Activated naive CD4-positive, alpha-beta T cell treated with anti-CD3 and anti-CD28 coated beads, Interleukin-2, amount 50 U/mL, for 16 hours (primary cell): ENCODE measurements at places on chromosomes 1 and 21.

DNA sequence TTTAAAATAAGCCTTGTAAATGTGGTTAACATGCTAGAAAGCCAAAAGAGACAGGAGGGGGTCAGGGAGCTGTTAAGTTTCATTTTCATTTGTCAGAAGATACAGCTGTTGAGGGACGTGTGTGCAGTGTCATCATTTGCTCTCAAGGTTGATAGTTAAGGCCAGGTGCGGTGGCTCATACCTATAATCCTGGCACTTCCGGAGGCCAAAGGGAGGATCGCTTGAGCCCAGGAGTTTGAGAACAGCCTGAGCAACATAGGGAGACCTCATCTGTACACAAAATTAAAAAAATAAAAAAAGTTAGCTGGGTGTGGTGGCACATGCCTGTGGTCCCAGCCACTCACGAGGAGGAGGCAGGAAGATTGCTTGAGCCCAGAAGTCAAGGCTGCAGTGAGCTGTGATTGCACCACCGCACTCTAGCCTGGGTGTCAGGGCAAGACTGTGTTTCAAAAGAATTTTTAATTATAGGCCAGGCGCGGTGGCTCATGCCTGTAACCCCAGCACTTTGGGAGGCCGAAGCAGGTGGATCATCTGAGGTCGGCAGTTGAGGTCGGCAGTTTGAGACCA, 22.7 kb downstream of the ZBTB8OS start:
- DNase-seq: no peak

GRCh38 chr1:187948170-187948794, 1119.5 kb downstream of the PLA2G4A start:
- DNase-seq: no peak

DNA sequence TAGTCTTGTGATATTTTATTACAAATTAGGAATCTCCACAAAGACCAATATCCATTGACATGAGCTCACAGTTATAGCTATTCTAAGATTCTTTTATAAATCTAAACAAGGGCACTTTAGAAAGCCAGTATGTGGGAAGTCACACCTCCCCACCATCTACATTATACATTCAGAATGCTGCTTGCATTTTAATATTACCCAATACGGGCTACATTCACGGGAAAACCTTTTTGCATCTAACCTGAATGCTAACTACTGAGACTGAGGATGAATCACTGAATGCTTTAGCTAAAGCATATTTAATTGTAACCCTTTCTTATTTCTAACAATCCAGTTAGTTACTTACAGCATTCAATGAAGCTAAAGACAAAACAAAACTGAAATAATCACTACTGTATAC, 53.1 kb downstream of the PCSK9 start:
- DNase-seq: no peak

DNA sequence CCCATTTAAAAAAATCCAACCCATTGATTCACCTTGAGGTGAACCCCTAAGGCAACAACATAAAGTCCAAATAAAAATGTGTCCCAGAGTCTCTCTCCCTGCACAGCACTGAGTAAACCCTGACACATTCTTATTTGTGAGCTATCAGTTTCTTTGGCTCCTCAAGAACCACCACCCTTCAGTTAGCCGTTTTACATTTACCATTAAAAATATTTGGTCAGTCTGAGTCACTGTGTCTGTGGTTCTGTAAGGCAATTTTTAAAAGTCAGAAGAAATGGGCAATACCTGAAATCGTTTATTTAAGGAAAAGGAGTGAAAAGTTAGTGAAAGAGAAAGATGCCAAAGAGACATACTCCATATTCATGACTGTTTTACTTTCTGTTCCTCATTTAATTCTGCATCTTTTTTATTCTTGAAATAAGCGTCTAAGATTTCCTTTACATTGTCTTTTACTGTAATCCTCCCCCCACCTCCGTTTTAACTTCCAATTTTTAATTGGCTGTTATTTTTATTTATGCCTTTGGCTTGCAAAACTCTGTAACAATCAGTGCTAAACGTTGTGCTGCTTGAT, 91.7 kb upstream of the IVNS1ABP start:
- DNase-seq: no peak

GRCh38 chr1:9078015-9078751, 8.7 kb upstream of the SLC2A5 start:
- no peak for DNase-seq

GRCh38 chr1:209485167-209485566, 98.3 kb upstream of the CAMK1G start:
- no peak for DNase-seq

GRCh38 chr1:154434346-154435085, 29.4 kb downstream of the IL6R start:
- DNase-seq: no peak

DNA sequence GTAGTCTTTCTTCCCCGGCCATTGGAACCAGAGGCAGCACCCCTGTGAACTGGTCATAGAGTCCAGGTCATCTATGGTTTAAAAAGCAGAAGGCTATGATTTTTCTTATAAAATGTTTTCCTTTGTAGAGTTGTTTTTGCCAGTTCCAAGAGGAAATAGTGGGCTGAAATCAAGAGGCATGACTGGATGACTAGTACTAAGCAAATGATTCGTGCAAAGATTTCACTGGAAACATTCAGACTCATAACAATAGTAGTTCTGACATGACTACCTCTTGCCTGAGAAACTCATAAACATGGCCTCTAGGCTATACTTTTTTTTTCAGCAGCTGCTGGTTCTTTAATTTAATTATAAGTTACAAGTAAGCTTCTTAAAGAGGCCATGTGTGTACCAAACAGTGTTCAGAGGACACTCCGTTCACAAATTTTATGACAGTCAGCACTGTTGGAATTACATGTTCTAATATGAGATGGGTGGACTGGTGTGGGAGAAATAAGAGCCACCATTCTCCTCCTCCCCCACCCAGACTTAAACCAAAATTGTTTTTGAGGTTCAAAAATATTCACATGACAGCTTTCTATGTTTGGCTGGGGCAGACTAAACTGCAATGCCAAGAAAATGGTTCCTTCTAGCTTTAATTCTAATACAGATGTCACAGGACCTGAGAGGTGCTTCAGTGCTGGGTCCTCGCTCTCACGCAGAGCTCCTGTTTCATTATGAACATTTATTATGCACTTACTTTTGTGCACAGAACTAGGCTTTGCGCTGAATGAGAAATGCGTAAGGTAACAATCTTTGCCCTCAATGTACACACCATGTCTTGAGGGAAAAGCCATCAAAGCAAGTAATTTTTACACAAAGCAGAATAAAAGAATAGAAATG, 147.5 kb downstream of the ZC3H11B start:
- no peak for DNase-seq
